ENCODE measurements at places on chromosomes 2 and 18.

DNA sequence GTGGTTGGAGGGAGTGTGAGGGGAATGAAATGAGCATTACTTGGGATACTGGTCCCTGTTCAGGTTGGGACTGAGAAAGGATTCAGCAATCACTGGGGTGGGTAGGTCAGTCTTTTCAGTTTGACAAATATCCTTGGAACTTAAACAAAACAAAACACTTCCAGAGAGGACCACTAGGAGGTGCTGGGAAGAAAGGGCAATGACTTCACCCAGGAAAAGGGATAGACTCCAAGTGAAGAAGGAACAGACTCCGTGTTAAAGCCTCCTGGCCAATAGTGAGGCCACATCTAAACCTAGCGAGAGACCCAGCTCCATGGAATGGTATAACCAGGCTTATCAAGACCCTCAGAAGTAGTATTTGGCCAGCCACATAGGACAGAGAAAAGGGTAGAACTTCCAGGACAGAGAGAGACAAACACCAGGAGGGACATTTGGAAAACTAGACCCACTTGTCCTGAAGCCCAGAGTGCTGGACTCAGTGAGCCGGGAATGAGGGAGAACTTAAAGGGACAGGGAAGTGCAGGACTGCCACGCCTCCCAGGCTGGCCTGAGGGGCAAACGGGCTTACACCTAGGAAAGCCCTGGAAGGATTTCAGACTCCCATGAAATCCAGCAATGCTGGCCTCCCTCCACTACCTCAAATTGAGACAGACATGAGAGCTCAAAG lies 19.6 kb upstream of the KCNG3 start:
- peak; percentile 42 for DNase-seq

- DNase-seq, result no peak
These were observed 529.7 kb downstream of the FBXO15 start for GRCh38 chr18:73617981-73618380.

GRCh38 chr2:40361478-40361877 lies 90.4 kb downstream of the SLC8A1 start:
- DNase-seq, result no peak

- no peak for DNase-seq
These were observed 3.3 kb downstream of the KLHL29 start for GRCh38 chr2:23388294-23388693.

DNA sequence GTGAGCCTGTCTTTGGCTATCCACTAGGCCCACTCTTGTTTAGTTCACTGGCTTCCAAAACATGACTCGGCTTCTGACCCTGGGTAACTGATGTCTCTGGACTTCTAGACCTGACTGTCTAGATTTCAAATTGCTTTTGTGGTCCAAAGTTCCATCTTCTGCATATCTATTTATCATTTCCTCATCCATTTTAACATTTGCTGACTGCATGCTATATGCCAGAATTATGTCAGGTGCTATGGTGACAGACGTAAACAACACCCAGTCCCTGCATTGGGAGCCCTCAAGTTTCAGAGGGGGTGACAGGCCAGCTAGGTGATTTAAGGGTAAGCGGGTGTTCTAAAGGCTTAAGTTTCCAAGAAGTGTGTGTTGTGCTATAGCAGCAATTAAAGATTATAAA lies 140.9 kb downstream of the PIEZO2 start:
- no peak for DNase-seq

GRCh38 chr2:94873362-94874276 lies 2.4 kb downstream of the TEKT4 start:
- DNase-seq, result no peak

- no peak for DNase-seq
These were observed 13.5 kb upstream of the SIX3 start for GRCh38 chr2:44927985-44928482.
